ENCODE measurements at places on chromosomes 7 and 10.

DNA sequence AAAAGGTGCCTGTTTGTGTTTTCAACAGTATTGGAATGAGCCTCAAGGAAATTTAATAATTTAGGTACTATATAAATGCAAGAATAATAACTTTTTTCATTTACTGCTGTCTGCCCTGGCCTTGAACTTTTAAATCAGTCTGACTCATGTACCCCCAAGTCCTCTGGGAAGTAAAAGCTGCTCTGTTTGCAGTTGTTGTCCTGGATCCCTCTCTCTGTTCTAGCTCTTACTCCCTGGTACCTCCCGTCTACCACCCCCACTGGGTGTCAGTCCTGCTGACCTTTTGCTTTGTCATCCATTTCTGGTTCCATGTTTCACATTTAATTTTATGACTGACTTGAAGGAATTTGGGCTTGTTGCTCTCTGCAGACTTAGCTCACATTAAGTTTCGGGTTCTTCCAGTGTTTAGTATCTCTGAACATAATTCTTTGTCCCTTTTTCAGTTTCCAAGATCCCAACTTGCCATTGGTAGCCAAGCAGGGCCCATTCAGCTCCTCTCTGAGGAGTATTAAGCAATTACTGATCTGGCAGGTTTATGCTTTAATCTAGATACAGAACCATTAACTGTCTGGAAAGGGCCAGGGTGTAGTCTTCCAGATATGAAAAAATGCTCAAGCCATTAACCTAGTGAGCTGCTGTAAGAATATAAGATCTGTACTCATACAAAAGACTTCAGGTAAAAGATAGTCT, 208.7 kb upstream of the FAM3C start:
- no peak for DNase-seq

- DNase-seq = no peak
Measured at GRCh38 chr10:131892806-131893675, 7.8 kb upstream of the PPP2R2D start.

- no peak for DNase-seq
Measured at GRCh38 chr7:130476297-130477150, 15.4 kb upstream of the MEST start.

DNA sequence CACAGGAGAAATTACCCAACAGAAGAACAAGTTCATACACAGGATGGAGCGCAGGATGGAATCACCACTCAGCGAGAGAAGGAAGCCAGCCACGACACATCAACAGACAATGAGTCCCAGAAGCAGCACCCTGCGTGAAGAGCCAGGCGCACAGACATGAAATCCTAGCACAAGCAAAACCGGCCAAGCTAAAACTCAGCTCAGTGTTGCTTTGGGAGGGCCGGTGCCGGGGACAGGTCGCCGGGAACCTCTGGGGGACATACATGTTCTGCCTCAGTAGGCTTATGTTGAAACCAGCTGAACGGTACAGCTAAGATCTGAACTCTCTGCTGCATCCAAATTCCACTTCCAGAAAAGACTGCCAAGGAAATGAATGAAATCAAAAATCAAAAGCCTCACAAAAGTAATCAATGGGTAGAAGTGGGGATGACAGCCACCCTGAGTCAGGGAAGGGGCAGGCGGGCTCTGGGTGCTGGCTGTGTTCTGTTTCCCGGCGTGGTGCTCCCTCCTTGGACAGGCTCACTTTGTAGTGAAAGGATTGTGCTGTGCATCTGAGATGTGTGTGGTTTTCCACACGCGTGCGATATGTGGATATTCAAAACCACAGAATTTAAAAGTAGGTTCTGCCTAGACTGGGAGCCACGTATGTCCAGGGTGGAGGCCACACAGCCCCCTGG, 114.7 kb downstream of the PDGFA start:
- DNase-seq = no peak

DNA sequence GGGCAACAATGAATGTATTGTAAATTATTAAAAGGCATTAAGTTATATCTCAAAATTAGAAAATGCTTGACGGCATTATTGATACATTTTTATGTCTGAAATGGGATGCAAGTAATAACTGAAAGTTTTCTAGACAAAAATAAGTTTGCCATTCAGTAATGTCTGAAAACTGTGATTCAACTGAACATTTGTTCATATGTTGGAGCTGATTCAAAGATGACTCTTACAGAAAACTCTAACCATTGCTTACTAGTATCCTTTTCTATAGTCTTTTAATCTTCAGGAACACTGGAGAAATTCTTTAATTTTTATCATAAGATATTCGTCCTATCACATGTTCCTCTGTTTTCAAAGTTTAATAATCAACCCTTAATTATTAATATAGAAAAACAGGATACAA, 71.1 kb upstream of the TFEC start:
- no peak for DNase-seq

- DNase-seq = no peak
Measured at GRCh38 chr10:49571388-49571787, 32.5 kb upstream of the ERCC6 start.

DNA sequence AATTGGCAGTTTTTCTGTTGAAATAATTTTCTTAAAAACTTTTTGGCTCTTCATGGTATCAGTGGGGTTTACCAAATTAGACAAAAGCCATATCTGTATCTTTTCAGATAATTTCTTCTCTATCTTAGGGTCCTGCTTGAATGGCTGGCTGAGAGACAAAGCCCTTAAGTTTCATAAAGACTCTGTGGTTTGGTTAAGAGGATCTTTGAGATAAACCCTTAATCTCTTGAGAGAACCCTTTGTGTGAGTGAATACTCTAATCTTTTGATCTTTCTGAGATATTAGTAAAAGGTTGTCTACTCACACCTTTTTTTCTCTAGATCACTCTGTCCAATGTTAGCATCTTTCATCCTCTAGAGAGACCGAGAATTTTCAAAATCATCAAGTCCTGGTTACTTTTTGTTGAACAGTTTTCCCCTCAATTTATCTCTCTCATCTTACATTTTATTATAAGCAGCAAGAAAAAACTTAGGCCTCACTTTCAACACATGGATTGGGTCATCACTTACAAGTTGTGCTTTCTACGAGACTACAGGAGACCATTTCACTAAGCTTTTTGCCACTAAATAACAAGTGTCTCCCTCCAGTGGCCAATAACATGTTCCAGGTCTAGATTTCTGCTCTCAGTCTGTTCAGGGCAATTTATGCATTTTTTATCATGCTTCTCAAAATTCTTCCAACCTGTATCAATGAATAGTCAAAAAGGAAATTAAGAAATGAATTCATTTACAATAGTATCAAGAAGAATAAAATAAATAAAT, 28.4 kb downstream of the DNAJC9 start:
- no peak for DNase-seq

DNA sequence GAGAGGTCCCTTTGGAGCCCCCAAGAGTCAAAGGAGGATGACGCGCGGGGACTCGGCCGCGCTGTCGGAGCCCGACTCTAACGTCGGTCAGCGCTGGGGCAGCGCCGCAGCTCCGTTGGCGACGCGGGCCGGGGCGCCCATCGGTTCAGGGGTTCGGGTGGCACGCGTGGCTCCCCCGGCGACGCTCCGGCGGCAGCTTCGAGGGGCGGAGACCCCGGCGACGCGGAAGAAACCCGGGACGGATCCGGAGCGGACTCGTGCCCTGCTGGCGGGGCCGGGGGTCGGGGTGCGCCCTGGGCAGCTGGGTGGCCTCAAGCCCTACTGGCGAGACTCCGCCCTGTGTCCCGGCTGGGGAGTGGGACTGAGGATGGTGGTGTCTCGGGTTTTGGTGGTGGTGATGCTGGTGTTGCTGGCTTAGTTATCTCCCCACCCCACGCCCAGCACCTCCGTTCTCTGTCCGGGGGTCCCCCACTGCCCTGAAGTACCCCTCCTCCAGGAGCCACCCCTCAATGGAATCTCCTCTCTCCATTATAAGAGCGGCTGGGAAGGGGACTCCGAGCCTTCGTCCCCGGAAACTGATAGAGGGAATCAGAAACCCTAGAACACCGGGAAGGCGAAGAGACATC, at the start of gene NAT16:
Gene NAT16, minus strand, starts transcription at position 164 of the 626 bp plus-strand sequence. CDS start 5,486 bp downstream, outside the sequence.
- no peak for DNase-seq

GRCh38 chr7:3464900-3465622, 164.0 kb downstream of the SDK1 start:
- DNase-seq = no peak

DNA sequence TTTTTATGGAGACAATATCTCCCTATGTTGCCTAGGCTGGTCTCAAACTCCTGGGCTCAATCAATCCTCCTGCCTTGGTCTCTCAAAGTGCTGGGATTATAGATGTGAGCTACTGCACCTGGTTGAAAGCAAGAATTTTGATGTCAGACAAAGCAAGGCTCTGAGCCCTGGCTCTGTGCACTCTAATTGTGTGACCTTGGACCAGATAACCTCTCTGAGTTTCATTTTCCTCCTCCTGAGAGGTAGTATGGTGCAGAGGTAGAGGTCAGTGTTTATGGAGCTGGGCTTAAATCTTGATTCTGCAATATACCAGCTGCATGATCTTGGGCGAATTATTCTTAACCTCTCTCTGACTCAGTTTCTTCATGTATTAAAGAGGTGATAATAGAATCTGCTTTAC, 31.4 kb upstream of the SLC26A3 start:
- no peak for DNase-seq

DNA sequence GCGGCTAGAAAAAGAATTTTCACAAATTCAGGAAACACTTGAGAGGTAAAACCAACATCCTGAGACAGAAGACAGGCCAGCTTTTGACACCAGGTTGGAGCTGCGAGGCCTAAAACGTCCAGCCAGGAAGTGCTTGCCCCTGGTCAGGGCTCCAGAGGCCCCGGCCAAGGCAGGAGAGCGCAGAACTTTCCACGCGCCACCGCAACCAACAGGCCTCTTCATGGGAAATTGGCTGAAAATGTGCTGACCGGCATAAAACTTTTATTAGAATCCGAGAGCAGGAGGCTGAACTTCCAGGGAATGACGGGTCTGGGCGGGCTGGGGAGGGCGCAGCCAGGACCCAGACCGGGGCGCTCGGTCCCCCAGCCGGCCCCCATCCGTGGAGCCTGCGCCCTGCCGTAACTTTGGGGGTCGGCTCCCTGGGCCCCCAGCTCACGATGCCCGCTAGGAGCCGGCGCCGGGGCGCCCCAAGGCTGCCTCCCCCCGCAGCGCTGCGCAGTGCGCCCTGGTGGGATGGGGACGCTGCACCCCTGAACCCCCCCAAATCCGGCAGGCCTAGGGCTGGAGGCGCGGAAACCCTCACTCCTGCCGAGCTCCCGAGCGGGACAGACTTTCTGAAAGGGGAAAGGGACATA, 414.0 kb upstream of the MKI67 start:
- DNase-seq = no peak

DNA sequence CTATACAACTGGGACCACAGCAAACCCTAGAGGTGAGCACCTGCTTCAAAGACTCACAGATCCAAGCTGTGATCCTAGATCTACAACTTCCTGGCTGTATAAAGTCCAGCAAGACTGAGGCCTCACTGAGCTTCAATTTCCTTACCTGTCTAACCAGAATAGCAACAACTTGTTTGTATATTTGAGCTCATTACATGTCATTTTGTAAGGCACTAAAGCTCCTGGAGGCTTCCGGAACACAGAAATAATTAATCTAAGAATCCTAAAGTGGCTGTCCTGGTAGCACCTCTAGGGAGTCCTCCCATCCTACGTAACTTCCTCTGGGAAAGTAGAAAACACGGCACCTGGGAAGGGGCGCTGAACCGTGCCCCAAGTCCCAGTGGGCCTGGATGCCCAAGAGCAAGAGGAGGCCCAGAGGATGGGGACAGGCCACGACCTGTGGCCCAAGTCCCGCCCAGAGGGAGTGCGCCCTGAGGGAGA, 39.4 kb downstream of the HK1 start:
- DNase-seq = no peak

DNA sequence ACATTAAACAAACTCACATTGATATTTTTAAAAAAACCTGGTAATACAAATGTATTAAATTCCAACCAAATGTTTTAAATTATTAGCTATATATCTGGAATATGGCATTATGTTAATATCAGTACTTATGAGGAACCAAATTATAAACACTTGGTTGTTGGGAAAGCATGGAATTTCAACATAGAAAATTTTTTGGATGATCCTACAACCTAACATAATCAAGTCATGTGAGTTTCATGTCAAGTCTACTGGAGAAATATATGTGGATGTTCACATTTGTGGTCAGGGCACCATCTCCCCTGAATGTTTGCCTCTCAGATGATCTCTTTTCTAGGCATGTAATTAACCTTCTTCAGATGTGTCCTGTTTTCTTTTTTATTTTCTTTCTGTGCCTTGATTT, 5.2 kb upstream of the POT1 start:
- DNase-seq = no peak

DNA sequence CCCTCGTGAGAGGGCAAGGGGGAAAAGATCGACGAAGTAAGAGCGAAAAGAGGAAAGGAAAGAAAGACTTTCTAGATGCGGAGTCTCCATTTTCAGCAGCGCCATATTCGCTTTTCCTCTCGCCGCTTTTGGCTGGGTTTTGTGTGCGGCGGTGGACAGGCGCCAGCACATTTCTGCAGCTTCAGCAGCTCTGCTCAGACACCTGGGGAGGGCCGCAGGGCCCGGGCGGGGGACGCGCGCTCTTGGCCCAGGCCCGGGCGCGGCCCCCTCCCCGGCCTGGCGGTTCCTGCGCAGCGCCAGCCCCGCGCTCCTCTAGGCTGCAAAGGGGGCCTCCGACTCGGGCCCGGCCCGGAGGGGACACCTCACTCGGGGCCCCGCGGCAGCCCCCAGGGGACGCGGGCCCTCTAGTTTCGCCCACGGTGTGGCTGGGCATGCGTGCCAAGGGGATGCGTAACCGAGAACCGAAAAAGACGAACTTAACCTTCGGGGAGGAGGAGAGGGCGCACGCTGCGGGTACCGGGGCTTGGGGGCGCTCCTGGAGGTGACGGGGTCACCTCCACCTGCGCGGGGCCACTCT, 34.5 kb upstream of the EBLN1 start:
- peak; percentile 54 for DNase-seq

DNA sequence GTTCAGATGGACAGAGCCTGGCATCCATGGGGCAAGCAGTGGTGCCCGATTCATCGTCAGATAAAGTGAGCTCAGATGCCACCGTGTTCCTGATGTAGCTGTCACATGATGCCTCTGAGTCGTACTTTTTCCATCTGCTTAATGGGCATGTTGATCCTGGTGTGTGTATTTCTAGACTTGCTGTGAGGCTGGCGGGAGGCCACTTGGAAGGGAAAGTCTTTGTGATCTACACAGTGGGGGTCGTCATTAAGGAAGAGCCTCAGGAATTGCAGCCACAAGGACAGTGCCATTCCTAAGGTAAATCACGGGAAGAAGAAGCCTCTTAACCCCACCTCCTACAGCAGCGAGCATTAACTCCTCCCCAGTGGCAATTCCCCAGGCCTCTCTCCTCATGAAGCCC, 63.0 kb downstream of the RGS10 start:
- no peak for DNase-seq

DNA sequence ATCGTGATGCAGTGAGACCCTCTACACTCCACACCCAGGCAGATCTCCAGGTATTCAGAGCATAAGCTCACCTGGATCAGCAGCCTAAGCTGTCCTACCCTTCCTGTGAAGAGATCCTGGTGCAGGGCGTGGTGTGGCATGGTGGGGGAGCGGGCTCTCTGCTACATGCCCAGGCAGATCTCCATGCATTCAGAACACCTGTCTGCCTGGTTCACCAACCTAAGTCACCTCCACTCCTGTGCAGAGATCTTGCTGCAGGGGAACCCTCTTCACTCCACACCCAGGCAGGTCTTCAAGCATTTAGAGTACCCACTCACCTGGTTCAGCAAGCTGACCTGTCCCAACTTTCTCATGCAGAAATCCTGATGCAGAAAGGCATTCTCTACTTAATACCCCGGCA, 394.4 kb upstream of the SEMA3A start:
- no peak for DNase-seq

GRCh38 chr7:158559356-158559755, 28.3 kb downstream of the PTPRN2 start:
- DNase-seq = no peak

- DNase-seq = no peak
Measured at GRCh38 chr7:103119791-103120291, 29.1 kb downstream of the NAPEPLD start.

- DNase-seq = no peak
Measured at GRCh38 chr7:18844735-18845134, 272.7 kb downstream of the TWIST1 start.
